ENCODE measurements at places on chromosomes 7 and 10.
A peak's percentile ranks its signal among the peaks of the same experiment; 100 is the strongest.

GRCh38 chr10:110918269-110918642 lies 724 bp downstream of the BBIP1 start:
- DNase-seq: peak; percentile 88

DNA sequence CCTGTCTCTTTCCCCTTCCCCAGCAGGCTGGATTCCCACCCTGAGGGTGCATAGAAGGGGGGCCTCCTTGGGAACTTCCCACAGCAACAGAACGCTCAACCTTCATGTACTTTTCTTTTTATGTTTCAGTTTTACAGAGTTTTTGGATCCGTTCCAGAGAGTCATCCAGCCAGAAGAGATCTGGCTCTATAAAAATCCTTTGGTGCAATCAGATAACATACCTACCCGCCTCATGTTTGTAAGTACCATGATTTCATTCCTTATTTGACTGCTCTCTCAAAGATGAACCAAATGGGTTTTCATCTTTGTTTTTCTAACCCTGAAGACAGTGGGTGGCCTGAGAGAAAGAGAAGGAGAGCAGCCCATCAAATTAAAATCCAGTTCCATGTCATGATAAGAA lies 46.7 kb downstream of the PLPP4 start:
- no peak for DNase-seq

- no peak for DNase-seq
Observed at GRCh38 chr10:78997635-78998618, 70.8 kb upstream of the ZMIZ1 start.

DNA sequence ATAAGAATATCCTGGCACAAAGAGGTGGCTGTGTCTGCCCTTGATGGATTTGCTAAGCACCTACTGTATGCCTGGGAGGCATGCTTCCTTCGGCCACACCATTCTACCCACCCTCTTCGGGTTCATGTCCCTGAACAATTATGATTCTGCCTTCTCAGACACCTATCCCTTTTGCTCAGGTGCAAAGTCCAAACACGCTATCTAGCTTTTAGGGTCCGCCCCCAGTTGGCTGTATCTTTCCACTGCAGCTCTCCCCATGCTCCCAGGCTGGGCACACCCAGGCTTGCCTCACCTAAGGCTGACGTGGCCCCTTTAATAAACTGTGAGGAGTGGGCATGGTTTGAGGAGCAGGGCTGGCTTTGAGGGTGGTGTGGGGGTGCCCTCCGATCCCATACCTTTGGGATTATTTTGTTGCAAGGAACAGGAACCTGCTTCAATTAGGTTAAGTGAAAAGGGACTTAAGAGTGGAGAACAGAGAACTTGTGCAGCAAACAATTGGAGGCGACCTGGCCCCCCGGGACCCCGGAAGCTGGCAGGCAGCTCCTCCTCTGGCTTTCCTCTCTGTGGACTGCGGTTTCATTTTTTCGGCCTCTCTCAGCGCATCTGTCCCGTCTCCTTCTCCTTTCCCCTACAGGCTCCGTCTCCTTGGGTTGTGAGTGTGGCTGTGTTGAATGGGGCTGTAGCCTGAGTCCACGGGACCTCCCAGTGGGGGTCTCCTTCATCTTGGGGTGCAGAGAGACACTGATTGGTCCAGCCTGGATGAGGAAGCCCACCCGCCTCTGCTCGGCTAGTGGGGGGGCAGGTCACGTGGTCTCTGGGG lies 3.8 kb downstream of the CLIP2 start:
- no peak for DNase-seq

- DNase-seq: no peak
Observed at GRCh38 chr7:113263749-113264148, 145.4 kb upstream of the SMIM30 start.

DNA sequence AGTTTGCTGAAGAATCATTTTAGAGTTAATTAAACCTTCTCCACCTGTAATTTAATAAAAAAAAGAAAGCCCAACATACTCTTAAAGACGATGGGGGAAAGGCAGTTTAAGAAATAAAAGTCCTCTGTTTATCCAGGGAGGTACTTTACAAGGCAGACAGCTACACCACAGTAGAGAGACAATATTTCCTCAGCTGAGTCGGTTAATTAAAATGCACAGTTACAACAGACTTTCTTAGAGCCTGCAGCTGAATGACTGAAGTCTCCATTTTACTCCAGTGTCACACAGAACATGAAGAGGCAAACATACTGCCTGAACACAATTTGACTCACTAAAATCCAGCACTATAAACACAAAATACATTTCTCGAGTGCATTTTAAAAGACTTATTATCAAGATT lies 15.1 kb downstream of the LRRTM3 start:
- no peak for DNase-seq

DNA sequence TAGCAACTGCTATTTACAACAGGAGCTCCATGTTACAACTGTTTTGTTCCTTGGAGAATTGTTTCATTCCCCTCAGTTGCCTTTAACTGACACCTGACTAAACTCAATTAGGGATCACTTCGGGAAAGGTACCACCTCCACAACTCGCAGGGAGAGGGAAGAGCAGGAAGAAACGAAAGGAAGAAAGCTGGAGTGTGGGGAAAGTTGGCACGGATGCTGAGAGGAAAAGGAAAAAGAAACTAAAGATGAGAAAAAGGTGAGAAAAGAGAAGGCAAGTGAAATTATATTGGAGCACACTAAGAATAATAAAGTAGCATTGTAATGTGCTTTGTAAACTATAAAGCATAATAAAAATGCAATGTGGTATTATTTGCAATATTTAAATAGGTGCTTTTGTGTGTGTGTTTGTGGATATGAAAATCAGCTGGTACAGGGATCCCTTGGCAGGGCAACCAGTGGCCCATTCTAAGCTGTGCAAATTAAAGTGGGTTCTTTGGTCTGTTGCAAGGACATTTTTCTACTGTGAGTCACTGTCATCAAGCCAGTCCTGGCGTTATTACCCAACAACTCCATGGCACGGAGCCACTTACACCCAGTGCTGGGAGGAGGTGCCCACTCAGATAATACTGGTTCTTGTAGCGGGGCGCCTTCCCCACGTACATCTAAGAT lies 45.9 kb downstream of the HIPK2 start:
- no peak for DNase-seq

- no peak for DNase-seq
Observed at GRCh38 chr10:11110539-11110938, 92.9 kb downstream of the CELF2 start.

DNA sequence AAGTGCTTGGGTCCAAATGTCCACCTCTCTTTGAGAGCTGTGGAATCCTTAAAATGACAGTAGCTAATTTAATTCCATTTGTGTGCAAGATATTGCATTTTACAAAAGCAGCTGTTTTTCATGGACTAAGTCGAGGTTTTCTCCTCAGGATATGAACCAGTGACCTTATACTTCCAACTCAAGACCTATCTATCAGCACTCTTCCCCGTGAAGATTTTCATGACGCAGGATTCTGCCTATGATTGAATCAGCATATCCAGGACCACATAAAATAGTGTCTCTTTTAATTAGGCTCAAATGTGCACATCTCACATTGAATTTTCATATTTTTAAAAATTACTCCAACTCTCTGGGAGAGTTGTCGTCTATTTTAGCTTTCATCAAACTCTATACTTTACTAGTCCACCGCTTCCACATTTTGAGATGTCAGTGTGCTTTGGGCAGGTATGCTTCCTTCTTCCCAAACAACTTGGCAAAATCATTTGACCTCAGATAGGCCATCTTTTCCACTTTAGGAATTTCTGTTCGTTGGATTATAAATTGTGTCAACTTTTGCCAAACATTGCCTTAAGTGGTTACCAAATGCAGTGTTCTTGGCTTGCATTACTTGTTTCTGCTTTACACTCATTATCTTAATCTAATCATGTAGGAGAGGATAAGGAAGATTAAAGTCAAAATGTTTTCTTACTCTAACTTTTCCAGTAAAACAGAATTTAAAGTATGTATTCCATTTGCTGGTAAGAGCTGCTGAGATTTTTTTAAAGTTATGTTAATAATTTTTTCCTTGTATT lies 39.4 kb downstream of the SEMA3A start:
- DNase-seq: no peak

DNA sequence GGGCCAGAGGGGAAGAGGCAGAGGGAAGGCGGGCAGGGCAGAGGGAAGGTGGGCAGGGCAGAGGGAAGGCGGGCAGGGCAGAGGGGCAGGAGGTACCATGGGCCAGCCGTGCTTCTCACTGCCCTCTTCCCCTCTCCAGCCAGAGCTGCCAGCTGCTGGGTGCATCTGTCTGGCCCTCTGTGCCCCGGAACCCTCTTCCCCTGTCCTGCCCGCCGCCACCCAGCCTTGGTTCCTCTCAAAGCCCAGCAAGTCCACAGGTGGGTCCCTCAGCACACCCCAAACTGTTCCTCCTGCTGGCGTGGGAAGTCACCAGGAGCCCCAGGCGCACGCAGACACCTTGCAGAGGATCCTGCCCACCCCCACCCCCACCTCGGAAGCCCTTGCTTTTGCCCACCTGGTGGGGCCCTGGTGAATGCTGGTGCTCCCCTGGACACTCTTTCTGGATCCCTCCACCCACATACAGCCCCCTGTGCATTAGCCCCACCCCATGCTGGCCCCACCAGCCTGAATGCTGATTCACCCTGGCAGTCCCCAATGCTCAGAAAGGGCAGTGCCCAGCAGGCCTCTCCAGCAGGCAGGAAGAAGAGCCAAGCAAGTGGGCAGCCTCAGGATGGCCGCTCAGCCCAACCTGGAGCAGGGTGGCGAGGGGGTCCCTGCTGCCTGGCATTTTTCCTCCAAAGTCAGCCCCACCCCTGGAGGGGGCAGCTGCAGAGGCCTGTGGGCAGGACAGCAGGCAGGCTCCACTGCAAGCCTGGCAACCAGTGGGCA lies 1.9 kb upstream of the PWWP2B start:
- DNase-seq: no peak

All from stimulated activated CD8-positive, alpha-beta memory T cell treated with anti-CD3 and anti-CD28 coated beads, Interleukin-7, amount 100 ng/mL, for 48 hours (primary cell).